ENCODE measurements at places on chromosomes 1 and 21.

- no peak for DNase-seq
Measured at GRCh38 chr1:171344473-171344820, 30.5 kb downstream of the FMO4 start.

- no peak for DNase-seq
Measured at GRCh38 chr1:161017756-161018630, 3.0 kb downstream of the F11R start.

GRCh38 chr1:225617956-225618355, 35.0 kb downstream of the ENAH start:
- no peak for DNase-seq

GRCh38 chr1:4778056-4778455, 123.6 kb downstream of the AJAP1 start:
- no peak for DNase-seq

DNA sequence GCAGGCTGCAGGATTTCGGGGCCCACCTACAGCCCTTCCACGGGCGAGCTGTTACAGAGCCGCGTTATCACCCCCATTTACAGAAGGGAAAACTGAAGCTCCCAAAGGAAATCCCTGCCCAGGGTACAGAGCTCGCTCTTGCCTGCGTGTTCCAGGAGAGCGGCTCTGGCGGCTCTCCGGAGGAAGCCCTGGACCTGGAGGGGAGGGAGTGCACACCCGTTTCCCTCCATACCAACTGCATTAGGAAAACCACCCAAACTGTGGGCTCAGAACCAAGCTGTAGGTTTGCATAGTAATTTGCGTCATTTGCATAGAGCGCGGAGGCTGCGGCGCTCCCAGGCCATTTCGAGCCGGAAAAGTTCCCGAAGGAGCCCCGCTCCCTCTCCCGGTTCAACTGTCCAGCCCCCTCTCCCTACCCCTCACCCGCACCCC, 24.7 kb upstream of the ADGRB2 start:
- DNase-seq: no peak

GRCh38 chr1:31299365-31299764, 2.5 kb downstream of the ZCCHC17 start:
- DNase-seq: no peak

DNA sequence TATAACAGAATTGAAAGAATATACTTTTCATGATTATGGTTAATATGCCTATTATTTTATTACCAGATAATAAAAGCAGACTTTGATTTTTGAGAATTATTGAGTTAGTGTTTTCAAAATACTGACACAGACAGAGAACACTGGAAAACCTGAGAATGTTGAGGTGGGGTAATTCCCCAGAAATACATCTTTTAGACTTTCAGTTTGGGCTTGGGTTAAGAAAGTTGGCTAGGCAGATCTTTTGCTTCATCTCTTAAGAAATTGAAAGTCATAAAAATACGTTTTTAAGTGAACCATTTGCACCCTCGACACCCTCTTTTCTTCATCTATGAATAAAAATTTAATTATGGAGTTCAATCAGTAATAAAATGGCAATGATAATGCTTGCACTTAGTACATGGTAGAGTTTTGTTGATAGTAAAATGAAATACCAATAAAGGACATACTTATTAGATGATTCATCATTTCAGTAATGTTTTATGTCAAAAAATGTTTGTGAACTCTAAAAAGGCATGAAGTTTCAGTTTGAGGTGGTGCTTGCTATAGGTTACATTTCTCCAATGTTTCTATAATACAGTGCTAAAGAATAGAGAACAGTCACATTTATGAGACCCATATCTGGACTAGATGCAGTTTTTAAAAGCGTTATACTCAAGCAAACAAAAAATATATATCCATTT, 1.9 kb upstream of the SAMSN1 start:
- DNase-seq: no peak

- peak; percentile 60 for DNase-seq
Measured at GRCh38 chr1:23613191-23614031, 54.1 kb upstream of the ID3 start.

DNA sequence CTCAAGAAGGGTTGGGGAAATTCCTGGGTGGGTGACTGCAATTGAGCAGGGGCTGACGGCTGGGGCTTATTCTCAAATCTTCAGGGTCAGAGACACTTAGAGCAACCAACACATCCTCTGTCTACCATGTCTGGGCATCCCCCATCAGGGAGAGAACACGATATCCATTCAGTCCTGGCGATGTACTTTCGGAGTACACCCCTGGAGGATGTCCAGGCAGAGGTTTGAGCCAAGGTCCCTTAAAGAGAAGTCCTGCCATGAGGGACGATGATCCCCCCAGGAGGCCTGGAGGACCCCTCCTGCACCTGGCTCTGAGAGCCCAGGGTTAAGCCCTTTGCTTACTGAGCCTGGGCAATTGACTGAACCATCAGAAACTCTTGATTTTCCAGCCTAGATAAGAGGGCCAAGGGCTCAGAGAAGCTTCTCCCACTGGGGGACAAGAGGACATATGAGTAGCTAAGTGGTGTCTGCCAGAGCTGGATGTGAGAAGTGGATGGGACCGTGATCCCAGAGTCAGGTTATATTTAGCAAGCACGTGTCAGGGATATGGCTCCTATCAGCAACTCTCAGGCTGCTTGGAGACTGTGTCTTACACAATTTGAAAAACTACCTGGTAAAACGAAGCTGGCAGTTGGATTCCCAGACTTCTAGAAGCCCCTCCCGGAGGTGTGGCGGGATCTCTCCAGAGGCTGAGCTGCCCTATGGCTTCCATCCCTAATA, 253.3 kb upstream of the VAMP3 start:
- DNase-seq: no peak

DNA sequence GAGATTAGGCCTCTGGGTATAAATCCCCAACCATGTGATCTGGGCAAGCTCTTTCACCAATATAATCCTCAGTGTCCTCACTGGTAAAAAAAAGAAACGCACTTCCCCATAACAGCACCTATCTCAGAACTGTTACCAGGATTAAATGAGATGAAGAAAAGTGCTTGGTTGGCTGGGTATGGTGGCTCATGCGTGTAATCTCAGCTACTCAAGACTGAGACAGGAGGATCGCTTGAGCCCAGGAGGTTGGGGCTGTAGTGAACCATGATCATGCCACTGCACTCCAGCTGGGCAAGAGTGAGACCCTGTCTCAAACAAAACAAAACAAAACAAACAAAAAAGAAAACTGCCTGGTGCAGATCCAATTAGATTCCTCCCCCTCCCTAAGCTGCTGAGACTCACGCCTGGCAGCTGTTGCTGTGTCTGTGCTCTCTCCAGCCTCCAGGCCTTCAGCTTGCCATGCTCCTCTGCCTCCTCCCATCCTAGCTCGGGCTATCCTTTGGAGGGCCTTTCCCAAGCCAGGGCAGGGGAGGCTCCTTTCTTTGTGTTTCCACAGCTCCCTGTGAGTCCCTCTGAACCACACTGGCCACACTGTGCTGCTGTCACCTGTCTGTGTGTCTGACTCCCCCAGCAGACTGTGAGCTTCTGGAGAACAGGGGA, 19.0 kb downstream of the CYB5RL start:
- DNase-seq: no peak

GRCh38 chr21:29382030-29382654, 83.4 kb downstream of the BACH1 start:
- DNase-seq: no peak

GRCh38 chr1:23581219-23581618, 21.9 kb upstream of the ID3 start:
- no peak for DNase-seq

DNA sequence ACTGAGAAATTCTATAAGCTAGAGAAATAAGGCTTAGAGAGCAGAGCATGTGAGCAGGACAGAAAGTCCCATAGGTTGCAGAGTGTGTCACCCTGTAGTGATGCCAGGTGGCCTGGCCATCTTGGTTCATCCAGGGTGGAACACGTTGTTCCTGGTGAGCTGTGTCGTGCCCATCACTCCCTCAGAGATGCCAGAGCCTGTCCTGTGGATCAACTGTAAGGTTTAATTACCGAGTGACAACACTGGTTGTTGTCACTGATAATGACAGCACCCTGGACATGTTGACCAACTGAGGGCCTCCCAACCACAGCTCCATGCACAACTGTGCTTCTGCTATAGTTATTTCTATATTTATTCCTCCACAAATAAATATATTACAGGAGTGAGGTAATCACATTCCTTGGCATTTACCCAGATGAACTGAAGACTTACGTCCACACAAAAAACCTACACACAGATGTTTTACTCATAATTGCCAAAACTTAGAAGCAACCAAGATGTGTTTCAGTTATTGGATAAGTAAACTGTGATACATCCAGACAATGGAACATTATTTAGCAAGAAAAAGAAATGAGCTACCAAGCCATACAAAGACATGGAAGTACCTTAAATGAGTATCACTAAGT, 6.2 kb downstream of the C1orf198 start:
- DNase-seq: no peak

DNA sequence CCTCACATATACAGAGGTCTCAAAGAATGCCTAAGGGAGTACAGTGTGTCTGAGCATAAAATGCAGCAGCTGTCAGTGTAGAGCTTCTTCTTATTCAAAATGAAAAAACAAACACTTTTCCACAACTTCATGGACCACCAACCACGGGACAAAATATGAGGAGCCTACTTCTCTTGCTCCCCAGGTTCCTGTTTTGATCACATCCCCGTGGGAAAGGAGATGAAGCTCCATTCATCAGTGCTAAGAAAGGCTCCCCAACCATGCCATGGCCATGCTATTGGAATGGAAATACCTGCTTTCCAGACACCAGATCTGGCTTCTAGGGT, 383 bp downstream of the CD48 start:
- no peak for DNase-seq

DNA sequence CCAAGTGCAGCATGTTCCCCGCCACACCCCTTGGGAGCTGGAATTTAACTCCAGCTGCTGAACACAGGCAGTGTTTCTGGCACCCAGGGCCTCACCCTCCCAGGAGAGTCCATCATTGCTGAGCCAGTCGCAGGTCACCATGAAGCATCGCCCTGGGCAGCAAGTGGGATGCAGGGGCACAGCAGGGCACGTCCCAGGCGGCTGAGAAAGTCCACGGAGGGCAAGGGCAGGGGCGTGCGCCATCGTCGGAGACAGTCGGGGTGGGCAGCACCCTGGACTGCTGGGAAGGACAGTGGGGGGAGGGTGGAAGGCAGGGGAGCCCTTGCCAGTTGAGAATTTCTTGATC, 69.2 kb upstream of the PDE9A start:
- no peak for DNase-seq

GRCh38 chr1:205576805-205577761, 54.7 kb downstream of the ELK4 start:
- DNase-seq: no peak

DNA sequence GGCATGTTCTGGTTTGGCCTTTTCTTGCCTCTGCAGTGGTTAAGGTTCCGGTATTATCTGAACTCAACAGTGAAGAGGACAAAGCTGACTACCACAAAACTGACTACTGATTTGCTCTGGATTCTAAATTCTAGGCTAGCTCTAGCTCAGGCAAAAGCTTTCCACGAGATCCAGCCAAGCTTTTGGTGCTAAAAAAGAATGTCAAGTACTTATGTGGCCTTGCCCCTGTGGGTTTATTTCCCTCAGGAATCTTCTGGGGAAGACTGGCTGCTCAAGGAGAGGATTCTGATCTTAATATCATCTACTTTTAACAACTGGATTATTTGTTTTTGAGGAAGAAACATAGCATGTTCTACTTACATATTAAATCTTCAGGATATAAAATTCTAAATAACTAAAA, 26.1 kb upstream of the MTMR11 start:
- DNase-seq: no peak

- DNase-seq: no peak
Measured at GRCh38 chr21:40595806-40596205, 251.2 kb downstream of the DSCAM start.

GRCh38 chr1:58082596-58082995, 463.9 kb downstream of the OMA1 start:
- no peak for DNase-seq
